Caco-2 (cell line): ENCODE measurements at places on chromosomes 3 and 15. TPM values are rescaled to one million over a fixed set of nuclear protein-coding genes. Genes with fewer than 3 reads are reported as not detected.

DNA sequence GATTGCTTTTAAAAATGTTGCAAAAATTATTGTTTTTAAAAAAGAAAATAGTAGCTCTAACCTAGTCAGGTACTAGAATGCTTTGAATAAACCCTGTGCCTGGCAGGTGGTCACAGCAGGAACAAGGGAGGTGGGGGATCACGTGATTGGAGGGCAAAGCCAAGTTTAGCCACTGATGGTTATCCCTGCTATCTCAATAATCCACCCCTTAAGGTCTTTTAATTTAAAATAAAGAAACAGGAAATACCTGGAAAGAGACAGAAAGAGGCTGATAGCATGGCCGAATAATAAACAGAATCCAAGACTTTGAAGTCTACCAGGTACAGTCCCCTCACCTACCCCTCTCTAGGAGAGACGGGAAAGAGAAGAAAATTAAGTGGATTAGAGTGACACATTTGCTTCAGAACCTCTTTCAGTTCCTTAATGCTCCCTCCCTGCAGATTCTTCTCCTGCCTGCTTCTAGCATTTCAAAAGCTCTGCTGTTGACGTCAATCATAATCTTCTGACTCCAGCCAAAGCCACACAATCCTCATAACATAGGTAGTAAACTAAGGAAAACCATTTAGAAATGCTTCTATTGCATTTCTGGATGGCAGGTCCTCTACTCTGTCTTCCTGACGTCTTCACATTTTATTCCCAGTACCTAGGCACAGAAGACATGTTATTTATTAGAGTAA lies 303.4 kb upstream of the MME start:
- no peak for DNase-seq

DNA sequence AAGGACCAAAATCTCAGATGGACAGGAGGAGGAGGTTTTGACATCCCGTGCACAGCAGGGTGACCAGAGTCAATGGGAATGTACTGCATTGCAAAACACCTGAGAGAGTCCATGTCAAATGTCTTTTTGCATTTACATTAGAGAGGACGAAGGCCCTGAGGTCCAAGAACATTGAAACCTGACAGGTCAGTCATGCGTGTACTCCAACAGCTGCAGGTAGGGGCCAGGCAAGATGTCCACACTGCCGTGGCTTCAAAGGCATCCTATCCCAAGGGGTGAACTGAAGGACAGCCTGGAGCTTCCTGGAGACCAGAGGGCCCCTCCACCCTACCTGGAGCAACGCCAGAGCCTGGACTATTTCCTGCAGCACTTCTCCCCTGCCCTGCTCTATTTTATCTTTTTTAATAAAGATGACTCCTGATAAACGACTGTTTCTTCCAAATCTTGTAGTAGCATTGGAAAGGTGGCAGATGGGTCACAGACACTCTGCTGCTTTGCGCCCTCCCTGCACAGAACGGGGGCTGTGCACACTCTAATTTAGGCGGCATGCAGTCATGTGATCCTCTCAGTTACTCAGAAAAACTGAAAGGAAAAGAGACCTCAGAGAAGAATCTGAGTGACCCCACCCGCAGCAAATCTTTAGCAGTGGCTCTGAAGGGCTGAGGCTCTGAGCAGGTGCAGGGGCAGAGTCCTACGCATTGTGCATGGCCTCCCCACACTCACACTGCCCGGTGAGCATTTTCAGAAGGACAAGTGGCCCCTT lies 68.2 kb downstream of the HMCES start:
- DNase-seq = no peak

GRCh38 chr3:62818347-62818746 lies 56.9 kb downstream of the CADPS start:
- no peak for DNase-seq

GRCh38 chr3:44958386-44958785 lies 17.6 kb downstream of the ZDHHC3 start:
- no peak for DNase-seq

FAM81A gene
- total RNA-seq = 2.4 and 6.8 TPM in 2 replicates

CCR9 gene
- total RNA-seq = not detected in 2 replicates

GRK7 gene
- total RNA-seq = not detected in 2 replicates
